ENCODE measurements at places on chromosomes 13 and 19.

DNA sequence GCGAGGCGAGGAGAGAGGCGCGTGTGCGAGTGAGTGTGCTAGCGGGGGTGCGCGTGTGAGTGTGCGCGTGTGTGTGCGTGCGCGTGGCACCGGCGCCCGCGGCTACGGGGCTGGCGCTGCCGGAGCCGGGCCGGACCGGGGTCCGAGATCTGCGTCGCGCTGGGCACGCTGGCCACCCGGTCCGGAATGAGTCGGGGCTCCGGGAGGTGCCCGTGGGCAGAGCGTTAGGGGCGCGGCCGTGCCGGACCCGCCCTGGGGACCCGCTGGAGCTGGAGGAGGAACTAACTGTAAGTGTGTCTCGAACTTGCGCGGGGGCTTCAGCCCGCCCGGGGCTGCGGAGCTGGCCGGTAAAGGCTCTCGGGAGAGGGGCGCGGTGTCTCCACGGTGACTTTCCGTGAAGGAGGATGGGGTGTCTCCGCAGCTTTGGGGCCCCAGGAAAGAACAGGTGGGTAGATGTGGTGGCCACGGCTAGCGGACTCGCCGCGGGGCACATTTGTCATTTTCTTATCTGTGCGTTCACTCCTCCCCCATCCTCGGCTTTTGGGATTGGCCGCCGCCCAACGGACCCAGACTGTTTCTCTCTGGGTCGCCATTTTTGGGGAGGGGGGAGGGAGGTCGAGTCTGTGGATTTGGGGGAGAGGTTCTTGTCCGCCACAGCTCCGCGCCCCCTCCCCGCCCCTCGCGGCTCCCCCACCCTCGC, 10.1 kb upstream of the SOX1 start:
- DNase-seq = no peak

DNA sequence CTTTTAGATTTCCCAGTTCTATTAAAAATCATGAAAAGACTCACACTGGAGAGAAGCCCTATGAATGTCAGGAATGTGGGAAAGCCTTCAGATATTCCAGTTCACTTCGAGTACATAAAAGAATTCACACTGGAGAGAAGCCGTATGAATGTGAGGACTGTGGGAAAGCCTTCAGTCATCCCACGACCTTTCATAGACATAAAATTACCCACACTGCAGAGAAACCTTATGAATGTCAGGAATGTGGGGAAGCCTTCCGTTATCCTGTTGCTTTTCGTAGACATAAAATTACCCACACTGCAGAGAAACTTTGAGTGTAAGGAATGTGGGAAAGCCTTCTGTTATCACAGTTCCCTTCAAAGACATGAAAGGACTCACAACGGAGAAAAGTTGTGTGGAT, 55.2 kb downstream of the ZNF627 start:
- DNase-seq = no peak

DNA sequence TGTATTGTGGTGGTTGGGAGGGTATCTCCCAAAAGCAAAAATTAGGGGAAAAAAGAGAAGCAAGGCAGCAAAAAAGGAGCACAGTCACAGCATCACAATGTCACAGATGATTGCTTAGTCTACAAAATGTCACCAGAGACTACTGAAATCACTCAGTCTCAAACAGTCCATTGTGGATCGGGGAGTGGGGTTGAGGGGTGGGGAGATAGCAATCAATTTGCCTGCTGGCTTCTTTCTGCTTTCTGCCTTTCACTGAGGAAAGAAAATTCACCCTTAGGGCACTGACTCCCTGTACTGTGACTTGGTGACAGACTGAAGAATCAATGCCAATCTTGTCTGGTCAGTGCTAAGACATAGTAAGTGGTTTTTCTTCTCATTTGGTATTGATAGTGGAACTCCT, 2127.1 kb upstream of the PCDH20 start:
- no peak for DNase-seq

- no peak for DNase-seq
Observed at GRCh38 chr19:51702825-51703574, 9.9 kb downstream of the SPACA6 start.
